ENCODE measurements at places on chromosomes 3 and 15. TPM values are rescaled to one million over a fixed set of nuclear protein-coding genes. Genes with fewer than 3 reads are reported as not detected.

The APOD gene
- 5.2 TPM for polyA plus RNA-seq

The IL20RB gene
- polyA plus RNA-seq = 0.54 TPM

The SLC12A6 gene
- 29.2 TPM for polyA plus RNA-seq

The CDCP1 gene
- polyA plus RNA-seq = 2.2 TPM

GRCh38 chr3:10025205-10026083, 793 bp upstream of the FANCD2 start:
- DNase-seq = no peak

GRCh38 chr15:56817321-56818080, 84.2 kb upstream of the ZNF280D start:
- DNase-seq = no peak

- DNase-seq = no peak
These were observed 486.7 kb downstream of the ROBO2 start for GRCh38 chr3:77526573-77527113.

- DNase-seq = no peak
These were observed 96.9 kb downstream of the HMG20A start for GRCh38 chr15:77517579-77517978.

GRCh38 chr3:143973259-143974021, 1.8 kb downstream of the DIPK2A start:
- DNase-seq = peak; percentile 68

GRCh38 chr3:14619605-14620004, 32.0 kb upstream of the CCDC174 start:
- no peak for DNase-seq

GRCh38 chr3:54235998-54236397, 113.6 kb downstream of the CACNA2D3 start:
- DNase-seq = no peak

DNA sequence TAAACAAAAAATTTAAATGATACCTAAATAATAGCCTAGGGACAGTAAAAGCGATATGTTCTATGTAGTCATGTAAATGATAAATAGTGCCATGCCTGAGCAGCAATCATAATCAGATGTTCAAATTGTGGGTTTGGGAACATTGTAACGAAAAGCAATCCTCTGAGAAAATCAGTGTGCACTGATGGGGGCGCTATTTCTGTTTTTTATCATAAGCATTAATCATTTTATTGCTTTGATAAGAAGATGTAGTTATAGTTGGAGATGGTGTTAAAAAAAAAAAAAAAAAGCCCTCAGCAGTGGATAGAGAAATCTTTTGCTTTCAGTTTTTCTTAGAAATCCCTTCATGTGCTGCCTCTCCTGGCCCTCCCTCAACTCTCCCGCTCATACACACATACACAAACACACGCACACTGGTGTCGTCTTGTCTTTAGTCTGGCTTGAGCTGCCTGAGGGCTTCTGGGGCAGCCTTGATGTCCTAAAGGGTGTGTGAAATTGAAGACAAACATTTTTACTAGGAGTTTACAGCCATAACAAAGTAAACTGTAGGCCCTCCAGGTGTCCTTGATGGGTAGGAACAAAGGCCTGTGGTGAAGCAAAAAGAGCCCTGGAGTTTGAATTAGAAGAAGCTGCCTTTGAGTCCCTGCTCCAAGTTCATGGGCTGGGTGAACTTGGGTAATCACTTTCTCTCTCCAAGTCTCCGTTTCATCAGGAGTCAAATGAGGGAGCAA, 428.1 kb downstream of the SOX2 start:
- DNase-seq = no peak

- DNase-seq = no peak
These were observed 193.7 kb downstream of the TIGIT start for GRCh38 chr3:114487502-114487901.

DNA sequence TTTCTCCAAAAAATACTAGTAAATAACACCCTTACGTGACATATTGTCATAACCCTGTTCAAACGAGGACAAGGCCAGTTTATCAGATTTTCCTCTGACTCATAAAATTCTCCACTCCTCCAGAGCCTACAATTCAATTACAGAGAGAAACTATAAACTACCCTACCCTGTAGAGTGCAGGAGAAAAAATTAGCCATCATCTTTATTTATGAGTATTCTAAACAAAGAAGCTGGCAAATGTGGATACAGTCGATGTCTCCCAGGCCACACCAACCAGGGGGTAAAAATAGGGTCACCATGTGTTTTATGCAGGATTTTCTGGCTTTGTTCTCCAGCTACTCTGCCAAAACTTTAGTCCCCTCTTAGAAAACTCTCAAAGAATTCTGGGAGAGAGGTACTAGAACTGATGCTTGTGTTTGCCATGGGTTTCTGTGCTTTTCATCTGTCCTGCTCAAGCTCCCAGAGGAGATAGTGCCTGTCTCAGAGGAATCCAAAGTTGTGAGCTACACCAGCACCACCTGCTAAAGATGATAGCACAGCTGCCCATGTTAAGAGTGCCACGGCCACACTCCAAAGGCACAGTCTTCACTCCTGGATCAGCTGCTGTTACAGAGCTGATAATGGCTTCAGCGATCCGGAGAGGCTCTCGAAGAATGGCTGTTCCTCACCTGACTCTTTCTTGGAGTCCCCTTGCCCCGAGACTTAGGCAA, 150.2 kb downstream of the IMPG2 start:
- DNase-seq = no peak

DNA sequence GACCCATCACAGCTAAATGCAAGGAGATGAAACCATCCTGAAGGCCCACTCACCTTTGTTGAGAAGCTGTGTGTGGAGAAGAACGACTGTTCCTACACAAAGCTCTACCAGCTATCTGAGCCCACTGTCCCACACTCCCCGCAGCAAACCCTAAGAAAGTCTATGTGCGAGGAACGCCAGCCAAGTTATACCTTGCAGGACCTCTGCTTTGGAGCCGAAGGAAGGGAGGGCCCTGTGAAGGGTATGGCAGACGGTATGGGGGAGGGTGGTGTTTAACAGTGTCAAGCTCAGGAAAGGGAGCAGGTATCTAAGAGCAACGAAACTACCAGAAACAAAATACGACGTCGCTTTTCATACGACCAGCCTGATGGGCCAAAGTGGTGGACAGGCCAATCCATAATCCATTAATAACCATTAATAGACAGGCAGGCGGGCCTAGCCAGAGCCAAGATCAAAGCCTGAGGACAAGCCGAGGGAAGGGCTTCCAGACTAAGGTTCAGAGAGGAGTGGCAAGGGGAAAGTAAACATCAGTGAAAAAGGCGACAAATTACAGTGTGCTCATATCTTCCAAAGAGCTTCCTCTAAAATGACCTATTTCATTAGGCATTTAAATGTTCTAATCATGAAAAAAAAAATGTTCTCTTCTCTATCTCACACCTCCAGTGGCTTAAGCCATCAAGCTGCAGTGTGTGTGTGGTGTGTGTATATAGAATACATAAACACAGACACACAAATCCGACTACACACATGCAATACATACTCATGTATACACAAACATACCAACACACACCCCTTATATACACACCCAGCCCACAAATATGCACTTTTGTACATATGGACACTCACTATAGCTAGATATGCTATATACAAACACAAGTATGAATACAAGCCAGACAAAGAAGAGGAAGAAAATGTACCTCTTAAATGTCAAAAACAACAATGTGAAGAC, 43.9 kb downstream of the PTPN23 start:
- DNase-seq = no peak

- DNase-seq = no peak
These were observed 10.2 kb upstream of the HERC1 start for GRCh38 chr15:63843901-63844317.

DNA sequence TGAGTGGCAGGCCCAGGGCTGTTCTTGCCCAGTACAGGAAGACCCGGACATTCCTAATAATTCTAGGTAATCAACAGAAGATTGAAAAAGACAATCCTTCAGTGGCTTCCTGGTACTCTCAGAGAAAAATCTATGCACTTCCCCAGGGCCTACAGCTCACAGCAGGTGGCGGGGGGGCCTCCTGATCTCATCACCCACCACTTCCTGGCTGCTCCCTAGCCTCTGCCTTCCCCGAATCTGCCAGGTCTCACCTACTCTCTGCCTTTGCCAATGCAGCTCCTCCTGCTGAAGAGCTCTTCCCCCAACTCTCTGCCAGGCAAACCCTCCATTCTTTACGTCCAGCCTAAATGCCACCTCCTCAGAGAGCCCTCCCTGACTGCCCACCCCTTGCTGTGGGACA, 37.5 kb downstream of the EHD4 start:
- no peak for DNase-seq

- no peak for DNase-seq
These were observed 73.7 kb downstream of the STT3B start for GRCh38 chr3:31606453-31606852.

- DNase-seq = no peak
These were observed 510.5 kb upstream of the PROK2 start for GRCh38 chr3:72295276-72295961.

DNA sequence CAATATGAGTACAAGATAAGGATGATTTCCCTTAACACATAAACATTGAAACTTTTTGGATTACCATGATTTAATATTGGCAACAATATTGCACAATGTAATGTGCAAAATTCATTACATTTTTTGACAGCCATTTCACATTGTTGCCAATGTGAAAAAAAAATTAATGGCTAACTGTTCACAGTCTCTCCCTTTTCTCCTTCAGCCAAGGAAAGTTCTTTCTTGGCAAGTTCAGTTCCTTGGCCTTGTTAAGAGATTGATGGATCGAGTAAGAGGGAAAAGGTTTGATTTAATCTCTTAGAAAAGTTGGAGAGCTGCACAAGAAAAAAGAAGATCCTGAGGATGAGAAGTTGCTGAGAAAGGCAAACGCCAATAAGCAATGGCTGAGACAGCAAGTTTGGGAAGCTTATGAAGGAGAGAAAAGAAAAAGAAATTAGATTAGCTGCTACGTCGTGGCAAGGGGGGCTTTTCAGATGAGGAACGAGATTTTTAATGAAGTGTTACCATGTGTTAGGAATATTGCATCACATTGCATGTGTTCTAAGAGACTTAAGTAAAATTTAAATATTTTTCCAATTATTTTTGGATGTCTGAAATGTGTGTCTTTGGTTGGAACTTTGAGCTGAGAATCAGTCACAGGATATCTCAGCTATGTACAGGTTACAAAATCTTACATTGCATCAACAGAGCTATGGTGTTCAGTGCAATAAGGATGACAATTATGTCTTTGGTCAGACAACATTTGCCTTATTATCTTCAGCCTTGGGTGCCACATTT, 61.4 kb upstream of the ZNF280D start:
- no peak for DNase-seq

DNA sequence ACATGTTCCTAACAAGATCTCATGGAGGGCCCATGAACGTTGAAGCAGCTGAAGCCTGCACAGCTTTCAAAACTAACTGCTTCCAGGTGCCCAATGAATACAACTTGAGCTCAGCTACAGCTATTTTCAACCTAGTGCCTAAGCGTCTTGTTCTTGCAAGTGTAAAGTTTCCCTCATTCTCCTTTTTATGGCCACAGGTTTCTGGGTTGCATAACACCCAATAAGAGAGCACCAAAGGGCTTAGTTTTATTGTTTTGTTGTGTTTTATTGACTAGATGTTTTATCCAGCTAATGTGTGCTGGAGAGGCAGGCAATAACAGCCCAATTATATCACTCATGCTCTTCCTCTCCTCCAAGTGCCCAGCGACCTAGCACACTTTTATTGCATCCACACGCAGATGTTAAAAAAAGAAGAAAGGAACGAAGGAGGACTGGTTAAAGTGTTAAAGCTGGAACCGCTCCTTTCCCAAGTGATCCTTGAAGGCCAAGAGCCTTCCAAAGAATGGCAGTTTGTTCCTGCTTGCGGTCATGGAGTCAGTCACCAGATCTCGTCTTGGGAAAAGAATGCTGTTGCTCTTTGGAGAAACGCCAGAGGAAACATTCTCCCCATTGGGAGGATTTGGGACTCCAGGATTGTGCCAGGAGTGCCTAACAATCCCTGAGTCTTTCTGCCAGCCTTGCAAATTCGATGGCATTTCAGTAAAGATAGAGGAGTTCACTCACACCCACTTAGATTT, 156.9 kb downstream of the MEX3B start:
- DNase-seq = no peak

GRCh38 chr3:28808068-28808467, 459.4 kb upstream of the AZI2 start:
- no peak for DNase-seq

DNA sequence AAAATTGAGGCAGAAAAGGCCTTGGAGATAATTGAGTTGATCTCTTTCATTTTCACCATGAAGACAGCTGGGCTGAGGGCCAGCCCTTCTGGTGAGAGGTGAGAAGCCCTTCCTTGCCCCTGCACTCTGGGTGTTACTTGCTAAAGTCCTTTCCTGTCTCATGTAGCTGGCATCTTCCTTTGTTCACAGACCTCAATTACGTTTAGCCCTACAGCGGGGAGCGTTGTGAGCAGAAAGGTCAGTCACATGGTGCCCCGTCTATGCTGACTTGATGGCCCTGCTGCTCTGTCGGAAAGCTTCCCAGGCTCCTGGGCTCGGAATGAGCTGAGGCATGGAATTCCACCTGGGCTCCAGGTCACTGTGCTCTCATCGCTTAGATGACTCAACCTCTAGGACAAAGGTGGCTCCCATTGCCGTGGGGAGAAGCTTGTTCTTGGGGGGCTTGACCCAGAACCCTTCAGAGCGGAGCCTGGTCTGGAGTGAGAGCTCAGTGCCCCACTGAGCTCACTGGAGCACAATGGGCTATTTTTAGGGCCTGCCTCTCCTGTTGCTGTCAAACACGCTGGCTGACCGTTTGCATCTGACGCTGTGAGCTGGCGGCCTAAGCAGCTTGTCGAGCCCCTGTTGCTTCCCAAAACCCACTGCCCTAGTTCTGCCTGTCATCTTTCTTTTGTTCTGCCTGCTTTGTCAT, 47.0 kb downstream of the RPLP1 start:
- DNase-seq = no peak

- DNase-seq = no peak
These were observed 441.9 kb upstream of the MDFIC2 start for GRCh38 chr3:70754314-70754713.

DNA sequence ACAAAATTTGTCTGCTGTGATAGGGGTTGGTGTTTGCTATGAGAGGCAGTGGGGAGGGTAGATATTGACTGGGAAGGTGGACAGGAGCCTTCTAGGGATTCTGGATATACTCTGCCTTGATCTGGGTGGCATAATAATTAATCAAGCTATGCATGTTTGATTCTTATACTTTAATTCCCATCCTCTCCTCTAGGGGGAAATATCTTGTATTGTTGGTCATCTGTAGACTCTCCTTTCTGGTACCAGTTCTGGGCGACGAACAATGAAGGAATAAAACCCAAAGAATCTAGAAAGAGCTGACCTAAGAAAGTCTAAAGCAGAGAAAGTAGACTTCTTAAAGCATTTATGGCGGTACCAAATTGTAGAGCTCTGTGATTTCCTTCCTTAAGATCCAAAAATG, 198.2 kb upstream of the STRIT1 start:
- no peak for DNase-seq

- DNase-seq = no peak
These were observed 86.2 kb downstream of the ASB7 start for GRCh38 chr15:100688549-100689120.

GRCh38 chr3:100386437-100387074, 14.3 kb downstream of the TOMM70 start:
- no peak for DNase-seq

All from left renal cortex interstitium (tissue), 4 donors.